ENCODE measurements at places on chromosomes 1 and 21. TPM values are rescaled to one million over a fixed set of nuclear protein-coding genes. Genes with fewer than 3 reads are reported as not detected.

The GJB4 gene
- not detected for total RNA-seq

The CD1E gene
- not detected for total RNA-seq

The TSACC gene
- 0.39 TPM for total RNA-seq

The CFAP107 gene
- total RNA-seq, result not detected

The CD101 gene
- total RNA-seq, result 0.12 TPM

The RABGAP1L gene
- total RNA-seq, result 12.7 TPM

The GPR25 gene
- total RNA-seq, result not detected

The KLF17 gene
- not detected for total RNA-seq

The SPOCD1 gene
- 3.6 TPM for total RNA-seq

The PCP4L1 gene
- total RNA-seq, result not detected

The KCNQ4 gene
- not detected for total RNA-seq

GRCh38 chr1:22794647-22795365 is 84.2 kb downstream of the EPHB2 start:
- no peak for DNase-seq

- DNase-seq, result peak; percentile 50
These were observed 518.5 kb downstream of the SMYD3 start for GRCh38 chr1:245988393-245989078.

DNA sequence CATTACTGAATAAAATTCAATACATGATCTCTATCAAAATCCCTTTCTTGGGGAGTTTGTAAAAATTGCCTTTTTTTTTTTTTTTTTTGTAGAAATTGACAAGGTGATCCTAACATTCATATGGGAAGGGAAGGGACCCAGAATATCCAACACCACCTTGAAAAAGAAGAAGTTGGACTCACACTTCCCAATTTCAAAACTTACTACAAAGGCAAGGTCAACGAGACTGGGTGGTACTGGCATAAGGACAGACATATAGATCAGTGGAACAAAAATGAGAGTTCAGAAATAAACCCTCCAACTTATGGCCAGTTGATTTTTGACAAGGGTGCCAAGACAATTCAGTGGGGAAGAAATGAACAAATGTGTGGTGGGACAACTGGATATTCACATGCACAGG is 31.4 kb upstream of the CLSTN1 start:
- no peak for DNase-seq

DNA sequence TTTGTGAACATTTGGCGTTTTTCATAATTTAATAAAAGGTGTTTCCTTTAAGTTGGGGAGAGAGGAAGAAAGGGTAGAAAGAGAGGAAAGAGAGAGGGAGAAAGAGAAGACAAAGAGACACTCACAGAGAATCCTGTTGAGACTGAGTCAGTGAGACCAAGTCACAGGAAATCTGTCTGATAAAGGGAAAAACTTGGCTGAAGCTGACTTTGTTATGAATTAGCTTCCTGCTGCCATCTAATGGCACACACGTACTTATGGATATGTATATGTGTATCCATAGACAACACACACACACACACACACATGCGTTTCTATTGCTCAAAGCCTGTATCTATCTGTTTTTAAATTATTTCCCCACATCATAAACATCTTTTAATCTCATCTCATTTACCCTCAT is 42.5 kb upstream of the DISC1 start:
- DNase-seq, result peak; percentile 37

DNA sequence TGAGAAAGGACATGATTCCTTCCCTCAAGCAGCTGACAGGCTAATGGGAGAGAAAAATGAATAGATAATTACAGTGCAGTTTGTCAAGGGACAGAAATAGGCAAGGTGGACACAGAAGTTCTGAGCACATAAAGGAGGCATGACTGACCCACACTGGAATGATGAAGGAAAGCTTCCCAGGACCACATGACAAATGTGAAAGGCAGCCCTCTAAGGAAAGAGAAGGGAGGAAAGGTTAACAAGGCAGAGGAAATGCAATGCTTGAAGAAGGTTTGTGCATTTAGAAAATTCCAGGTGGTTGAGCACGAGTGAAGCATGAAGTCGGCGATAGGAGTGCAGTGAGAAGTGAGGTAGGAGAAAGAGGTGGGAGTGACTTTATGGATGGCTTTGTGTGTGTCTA is 37.4 kb downstream of the LAMC2 start:
- no peak for DNase-seq

GRCh38 chr1:22854688-22855565 is 117.7 kb downstream of the LACTBL1 start:
- no peak for DNase-seq

DNA sequence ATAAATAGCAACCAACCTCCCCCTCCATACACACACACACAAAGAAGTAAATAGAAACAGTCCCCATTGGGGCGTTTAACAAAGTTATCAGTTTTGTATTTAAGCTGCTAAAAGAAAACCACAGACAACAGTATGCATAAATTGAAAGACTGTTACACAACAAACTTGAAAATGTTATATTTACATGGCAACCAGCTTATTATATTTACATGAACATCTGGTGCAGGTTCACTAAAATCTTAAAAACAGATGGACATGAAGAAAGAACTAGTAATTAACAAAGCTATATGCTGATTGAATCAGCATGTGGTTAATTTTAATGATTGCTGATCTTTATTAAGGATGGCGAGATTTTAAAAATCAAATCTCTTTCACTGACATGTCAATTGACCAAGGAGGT is 384.7 kb downstream of the LRRIQ3 start:
- DNase-seq, result no peak

DNA sequence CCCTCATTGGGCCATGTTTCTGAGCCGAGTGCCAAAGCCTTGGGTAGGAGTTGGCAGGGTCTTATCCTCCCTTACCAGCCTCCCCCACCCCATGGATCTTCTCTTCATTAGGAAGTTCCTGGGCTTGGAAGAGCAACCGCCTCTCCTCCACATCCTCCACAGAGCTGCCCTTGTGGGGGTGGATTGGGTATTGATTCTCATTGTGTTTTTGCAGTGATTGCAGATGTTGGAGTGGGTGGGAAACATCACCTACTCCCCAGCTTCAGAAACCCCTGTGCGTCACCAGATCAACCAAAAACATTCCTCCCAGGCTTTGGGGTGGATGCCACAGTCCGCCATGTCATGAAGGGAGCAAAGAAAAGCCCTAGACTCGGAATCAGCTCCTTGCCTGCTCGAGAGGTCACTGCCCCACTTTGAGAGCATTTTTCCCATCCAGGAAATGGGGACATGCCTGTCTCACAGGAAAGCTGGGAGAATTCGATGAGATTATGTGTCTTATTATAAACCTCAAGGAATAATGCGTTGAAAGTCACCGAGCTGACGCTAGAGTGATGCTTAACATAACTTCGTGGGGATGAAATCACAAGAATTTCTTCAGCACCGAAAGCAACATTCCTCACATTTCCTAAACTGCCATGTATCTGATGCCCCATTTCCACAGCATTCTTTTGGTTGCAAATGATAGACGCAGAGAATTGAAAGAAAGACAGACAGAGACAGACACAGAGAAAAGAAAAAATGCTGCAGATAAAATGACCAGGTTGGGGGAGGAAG is 44.7 kb upstream of the ZBTB40 start:
- DNase-seq, result no peak

- DNase-seq, result no peak
These were observed 126.6 kb upstream of the IFFO2 start for GRCh38 chr1:19083081-19083480.

DNA sequence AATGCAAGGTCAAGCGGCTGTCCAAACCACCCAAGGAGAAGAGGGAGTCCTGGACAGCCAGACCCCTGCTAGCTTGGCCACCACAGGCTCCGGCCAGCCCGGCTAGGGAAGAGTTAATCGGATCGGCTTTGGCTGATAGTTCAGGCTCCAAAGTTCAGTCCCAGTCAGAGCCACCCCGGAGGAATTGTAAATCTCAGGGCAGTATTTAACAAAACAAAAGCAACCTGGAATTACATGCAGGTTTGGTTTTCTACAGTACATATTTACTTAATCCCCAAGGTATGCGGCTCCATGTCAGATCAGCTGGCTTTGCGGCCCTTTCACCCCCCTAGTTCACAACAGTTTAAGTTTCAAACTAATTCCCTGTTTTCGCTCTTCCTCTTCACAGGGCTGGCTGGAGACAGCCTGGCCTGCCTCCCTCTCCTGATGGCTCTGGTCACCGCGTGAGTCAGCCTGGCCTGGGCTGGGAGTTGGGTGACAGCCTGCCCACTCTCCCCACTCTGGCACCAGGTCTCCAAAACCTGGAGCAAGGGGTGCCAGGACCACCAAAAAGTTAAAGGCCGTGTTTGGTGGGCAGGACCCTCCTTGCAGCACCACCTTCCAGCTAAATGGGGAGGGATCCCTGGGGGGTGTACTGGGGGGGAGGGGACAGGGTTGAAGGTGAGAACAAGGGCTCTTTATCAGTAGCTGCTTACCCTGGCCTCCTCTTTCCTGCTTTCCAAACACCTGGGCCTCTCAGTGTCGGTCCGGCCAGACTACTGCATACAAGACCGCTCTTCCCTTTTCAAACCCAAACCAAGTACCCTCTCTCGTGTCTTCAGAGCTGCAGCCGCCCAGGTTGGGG is 1.9 kb downstream of the DHRS3 start:
- peak; percentile 72 for DNase-seq

- no peak for DNase-seq
These were observed 356.6 kb downstream of the HHAT start for GRCh38 chr1:210685295-210685650.

DNA sequence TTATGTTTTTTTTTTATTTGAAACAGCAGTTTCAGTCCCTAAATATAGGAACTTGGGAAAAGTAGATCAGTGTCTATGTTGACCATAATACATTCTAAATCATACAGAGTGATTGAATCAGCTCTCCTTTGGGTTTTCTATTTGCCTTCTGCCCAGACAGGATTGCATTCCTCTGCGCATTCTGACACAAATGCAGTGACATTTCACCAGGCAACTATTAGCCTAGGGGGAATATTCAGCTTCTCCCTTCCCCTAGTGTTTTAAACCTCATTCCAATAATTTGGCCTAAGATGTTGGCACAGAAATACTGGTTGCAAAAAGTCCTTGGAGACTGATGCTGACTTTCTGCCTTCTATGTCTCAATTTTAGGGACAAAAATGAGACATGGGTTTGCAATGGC is 172.8 kb downstream of the PTGER3 start:
- no peak for DNase-seq

GRCh38 chr1:110559157-110559556 is 40.2 kb upstream of the KCNA10 start:
- DNase-seq, result no peak

- DNase-seq, result peak; percentile 32
These were observed 33.8 kb downstream of the DUSP10 start for GRCh38 chr1:221708076-221708571.

GRCh38 chr1:117147341-117147831 is 25.8 kb upstream of the TRIM45 start:
- no peak for DNase-seq

- DNase-seq, result no peak
These were observed 48.8 kb downstream of the TENT5C start for GRCh38 chr1:117654493-117655219.

- DNase-seq, result peak; percentile 68
These were observed 16.3 kb downstream of the PDZK1 start for GRCh38 chr1:145690587-145691558.

DNA sequence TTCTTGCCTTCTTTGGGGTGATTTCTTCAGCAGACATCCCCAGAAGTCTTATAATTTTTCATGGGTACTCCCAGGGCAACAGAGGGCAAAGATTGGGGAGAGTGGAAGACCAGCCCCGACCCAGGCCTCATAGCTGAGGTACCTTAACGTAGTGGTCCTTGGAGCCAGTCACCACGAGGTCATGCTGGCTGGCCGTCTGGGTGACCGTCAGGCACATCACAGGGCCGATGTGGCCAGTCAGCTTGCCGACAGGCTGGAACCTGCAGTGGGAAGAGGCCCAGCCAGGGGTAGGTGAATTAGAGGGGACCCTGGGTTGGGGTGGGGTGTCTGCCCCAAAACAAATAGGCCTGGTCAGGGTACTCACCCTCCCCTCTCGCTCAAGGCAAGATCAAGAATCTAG is 46.9 kb downstream of the KIF21B start:
- no peak for DNase-seq

DNA sequence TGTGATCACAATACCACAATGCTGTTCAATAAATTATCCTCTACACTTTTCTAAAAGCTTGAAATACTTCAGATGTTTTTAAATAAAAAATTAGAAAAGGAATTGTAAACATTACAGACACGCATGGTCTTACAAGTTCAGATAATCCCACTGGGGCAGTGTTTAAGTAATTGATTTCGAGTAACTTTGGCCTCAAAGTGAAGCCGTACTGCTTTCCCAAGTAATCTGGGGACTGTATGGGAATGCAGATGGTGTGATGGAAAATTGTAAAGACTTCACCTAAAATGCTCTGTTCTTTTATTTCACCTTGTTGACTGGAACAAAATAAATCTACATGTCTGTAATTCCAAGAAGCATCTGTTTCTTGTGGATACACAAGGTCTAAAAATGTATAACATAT is 401.7 kb upstream of the LYPLAL1 start:
- no peak for DNase-seq

GRCh38 chr21:26814386-26814785 is 30.8 kb downstream of the ADAMTS1 start:
- no peak for DNase-seq

DNA sequence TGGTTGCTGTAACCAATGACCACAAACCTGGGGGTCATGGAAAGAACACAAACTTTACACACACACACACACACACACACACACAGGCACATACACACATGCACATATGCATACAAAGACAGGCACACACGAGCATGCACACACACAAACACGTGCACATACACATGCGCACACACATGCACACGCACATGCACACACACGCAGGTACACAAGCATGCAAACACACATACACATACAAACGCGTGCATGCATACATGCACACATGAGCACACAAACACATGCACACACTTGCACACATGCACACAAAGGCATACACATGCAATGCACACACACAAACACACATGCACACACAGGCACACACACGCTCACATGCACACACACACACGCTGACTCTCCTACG is 44.0 kb downstream of the UBASH3A start:
- DNase-seq, result no peak

DNA sequence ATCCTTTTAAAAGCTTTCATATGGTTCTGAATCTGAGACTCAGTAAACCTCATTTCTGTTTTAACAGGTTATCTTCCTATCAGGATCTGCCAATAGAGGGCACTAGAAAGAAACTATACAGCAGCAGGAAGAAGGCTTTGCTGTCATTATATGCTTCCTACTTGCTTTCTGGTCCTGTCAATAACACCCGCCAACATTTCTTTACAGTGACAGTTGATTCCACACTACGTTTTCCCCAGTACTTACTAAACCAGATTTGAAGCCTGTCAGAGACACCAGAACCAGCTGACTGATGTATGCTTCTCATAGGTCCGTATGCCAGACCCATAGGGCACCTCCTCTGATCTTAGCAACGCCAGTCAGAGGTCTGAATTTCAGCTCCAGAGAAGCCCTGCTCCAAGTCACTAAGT is 341.0 kb upstream of the NEGR1 start:
- DNase-seq, result peak; percentile 68

GRCh38 chr1:61092642-61093041 is 10.3 kb downstream of the NFIA start:
- DNase-seq, result no peak

GRCh38 chr1:150543500-150544143 is 5.6 kb upstream of the ADAMTSL4 start:
- DNase-seq, result no peak

Measured in H4 (cell line).